ENCODE measurements at places on chromosomes 1 and 21.

GRCh38 chr21:36881228-36881627, 85.2 kb downstream of the HLCS start:
- DNase-seq: no peak

DNA sequence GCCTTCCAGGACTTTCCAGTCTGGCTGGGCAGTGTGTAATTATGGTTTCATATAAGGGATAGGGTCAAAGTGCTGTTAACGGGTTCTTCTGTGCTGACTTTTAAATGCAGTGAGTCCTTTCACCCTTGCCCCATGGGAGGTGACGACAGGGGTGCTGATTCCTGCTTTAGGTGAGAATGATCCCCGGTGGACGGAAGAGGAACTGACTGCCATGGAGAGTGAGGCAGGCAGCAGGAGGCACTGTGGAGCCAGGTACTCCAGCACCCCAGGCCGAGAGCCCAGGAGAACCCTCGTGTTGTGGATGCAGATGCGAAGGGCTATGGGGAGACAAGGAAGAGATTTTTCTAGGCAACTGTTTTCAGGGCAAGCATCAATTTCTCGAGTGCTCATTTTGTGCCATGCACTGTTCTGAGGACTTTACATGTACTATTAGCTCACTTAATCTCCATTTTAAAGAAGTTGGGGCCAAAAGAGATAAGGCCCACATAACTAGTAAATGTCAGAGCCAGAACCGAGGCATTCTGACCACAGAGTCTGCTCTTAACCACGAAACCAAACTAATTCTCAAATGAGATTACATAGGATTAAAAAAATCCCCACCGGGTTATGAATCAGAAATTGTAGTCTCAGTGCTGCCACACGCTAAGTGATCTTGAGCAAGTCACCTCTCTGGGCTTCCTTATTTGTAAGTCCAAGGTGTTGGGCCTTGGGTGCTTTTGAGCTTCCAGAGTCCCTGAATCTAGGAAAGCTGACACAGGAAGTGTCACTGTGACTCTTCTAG, 28.2 kb downstream of the STPG1 start:
- DNase-seq: no peak

DNA sequence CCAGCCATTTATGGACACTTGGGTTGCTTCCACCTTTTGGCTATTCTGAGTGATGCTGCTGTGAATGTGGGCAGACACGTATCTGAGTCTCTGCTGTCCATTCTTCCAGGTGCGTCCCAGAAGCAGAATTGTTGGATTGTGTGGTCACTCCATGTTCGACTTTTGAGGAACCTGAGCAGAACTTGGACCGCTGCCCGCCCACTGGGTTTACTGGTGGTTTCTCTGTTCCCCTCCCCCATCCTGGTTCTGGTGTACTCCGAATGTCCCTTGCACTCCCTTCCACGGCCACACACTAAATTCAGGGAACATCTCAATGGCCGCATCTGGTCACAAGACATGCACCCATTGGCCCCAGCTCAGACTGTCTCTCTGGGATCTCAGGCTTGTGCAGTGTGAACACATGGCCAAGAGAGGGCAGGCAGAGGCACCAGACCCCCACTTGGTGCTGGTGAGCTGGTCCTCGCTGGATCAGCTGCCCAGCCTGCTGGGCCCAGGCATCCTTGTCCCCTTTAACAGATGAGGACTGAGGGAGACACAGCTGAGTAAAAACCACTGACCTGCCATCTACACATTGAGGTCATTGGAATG, 565.1 kb downstream of the NPHP4 start:
- no peak for DNase-seq

- no peak for DNase-seq
These were observed 33.3 kb downstream of the EIF2D start for GRCh38 chr1:206578978-206579374.

GRCh38 chr21:25871566-25871965, 136.8 kb downstream of the GABPA start:
- no peak for DNase-seq
